A549 treated with CpdA at 1 μM for 4 hours (cell line): ENCODE measurements at places on chromosomes 12 and 14. TPM values are rescaled to one million over a fixed set of nuclear protein-coding genes. Genes with fewer than 3 reads are reported as not detected.

Gene CLMN
- 4.4 to 4.9 TPM (median 4.7 TPM) in 5 replicates for total RNA-seq

Gene LRP1-AS
- not detected in 5 replicates for total RNA-seq

Gene AHNAK2
- 178 to 245 TPM (median 196 TPM) in 5 replicates for total RNA-seq

Gene GRIN2B
- total RNA-seq, result 3.8 to 4.9 TPM (median 4.6 TPM) in 5 replicates

Gene RNASE3
- not detected in 5 replicates for total RNA-seq

Gene AKAP6
- total RNA-seq, result 0.43 to 0.91 TPM (median 0.73 TPM) in 5 replicates

Gene LRCOL1
- not detected in 5 replicates for total RNA-seq

Gene HCAR2
- 0.26 to 0.78 TPM (median 0.30 TPM) in 5 replicates for total RNA-seq
